ENCODE measurements at places on chromosomes 2 and 18.

- DNase-seq = no peak
These were observed 444.1 kb upstream of the SMIM21 start for GRCh38 chr18:75871596-75871995.

GRCh38 chr18:74040459-74041332 is 106.9 kb downstream of the FBXO15 start:
- DNase-seq = peak; percentile 70

DNA sequence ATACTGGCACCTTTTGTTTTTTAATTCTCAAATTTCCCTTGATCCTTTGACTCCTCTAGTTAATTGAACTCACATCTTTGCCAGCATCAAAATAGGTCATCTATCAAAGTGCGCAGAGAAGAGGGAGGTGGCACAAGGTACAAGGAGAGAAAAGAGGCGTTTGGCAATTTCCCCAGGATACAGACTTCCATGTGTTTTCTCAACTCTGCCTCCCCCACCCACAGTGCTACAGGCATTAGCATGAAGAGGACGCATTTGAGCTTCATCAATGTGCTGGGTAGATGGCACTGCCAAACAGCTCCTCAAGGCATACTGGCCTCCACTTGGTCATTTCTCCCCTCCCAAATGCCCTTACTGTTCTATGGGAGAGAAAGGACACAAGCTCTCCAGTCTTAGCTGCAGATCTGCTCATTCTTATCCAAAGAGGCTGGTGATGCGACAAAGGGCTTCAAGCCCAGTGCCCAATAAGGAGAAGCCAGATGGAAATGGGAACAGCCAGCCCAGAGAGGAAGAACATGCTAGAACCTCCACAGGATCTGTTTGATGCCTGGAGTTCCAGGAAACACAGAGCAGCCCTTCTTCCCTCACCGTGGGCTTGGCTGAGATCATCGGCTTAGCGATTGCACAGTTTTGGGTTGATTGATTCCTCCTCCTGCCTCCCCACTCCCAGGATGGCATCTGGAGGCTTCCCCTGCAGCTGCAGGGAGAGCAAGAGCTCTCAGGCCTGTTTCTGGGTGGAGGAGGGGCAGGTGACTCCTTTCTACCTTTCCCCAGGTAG is 144.7 kb upstream of the SMAD2 start:
- DNase-seq = no peak

- no peak for DNase-seq
These were observed 30.8 kb downstream of the ADCY3 start for GRCh38 chr2:24889221-24889620.

- DNase-seq = no peak
These were observed 46.8 kb downstream of the ZC3H15 start for GRCh38 chr2:186532891-186533290.

GRCh38 chr2:69465513-69466456 is 28.6 kb upstream of the NFU1 start:
- no peak for DNase-seq

GRCh38 chr2:240817496-240818292 is 2.3 kb downstream of the KIF1A start:
- DNase-seq = no peak

DNA sequence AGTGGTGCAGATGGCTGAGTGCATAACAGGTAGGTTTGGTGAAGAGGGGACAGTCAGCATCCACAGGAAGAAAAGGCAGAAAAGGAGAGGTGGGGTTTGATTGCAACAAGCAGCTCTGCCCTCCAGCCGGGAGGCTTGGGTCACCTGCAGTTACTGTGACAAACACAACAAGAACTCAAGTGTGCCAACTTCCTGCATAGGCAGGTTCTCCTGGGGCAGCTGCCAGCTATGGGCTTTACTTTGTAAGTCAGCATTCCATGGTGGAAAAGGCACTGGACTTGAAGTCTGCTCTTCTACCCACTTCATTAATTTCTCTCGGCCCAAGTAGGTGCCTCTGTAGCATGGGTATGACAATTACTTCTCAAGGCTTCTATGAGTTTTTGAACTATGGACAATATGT is 98.9 kb downstream of the MYT1L start:
- no peak for DNase-seq

DNA sequence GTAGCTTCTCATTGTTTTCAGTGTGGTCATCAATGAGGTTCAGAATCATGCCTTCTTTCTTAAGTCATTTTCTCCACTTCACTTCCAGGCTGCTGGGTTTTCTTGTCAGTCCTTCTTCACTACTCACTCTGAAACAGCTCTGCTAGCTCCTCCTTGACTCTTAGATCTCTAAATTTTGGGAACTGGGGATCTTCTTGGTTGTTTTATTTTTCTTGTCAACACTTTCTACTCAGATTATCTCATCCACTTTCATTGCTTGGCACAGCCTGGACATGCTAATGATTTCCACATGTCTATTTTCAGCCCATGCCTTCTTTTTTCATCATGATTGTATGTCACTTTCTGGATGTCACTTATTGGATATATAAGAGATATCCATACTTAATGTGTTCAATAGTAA is 517.8 kb upstream of the DSEL start:
- DNase-seq = no peak

DNA sequence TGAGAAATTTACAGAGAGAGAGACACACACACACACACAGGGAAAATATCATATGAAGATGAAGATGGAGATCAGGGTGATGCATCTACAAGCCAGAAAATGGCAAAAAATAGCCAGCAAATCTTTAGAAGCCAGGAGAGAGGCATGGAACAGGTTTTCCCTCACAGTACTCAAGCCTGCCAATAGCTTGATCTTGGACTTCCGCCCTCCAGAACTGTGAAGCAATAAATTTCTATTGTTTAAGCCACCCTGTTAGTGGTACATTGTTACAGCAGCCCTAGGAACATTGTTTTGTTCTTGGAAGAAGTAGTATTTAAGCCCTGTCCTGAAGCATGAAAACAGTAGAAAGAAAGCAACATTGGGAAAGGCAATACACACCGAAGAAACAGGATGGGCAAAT is 292.0 kb upstream of the LRP1B start:
- DNase-seq = no peak

GRCh38 chr18:44273298-44273697 is 407.4 kb upstream of the SETBP1 start:
- no peak for DNase-seq

GRCh38 chr2:143706354-143706753 is 577.1 kb downstream of the ARHGAP15 start:
- DNase-seq = no peak

GRCh38 chr2:142966284-142966683 is 88.8 kb downstream of the KYNU start:
- no peak for DNase-seq

- no peak for DNase-seq
These were observed 247.9 kb upstream of the SYT4 start for GRCh38 chr18:43525169-43525568.

- no peak for DNase-seq
These were observed 13.1 kb upstream of the MFF start for GRCh38 chr2:227311861-227312506.

- peak; percentile 96 for DNase-seq
These were observed at the start of gene GFPT1 for GRCh38 chr2:69386789-69387734. TSS of gene GFPT1 (minus strand) at chr2:69387227. CDS start at chr2:69387071, 156 bp downstream.

DNA sequence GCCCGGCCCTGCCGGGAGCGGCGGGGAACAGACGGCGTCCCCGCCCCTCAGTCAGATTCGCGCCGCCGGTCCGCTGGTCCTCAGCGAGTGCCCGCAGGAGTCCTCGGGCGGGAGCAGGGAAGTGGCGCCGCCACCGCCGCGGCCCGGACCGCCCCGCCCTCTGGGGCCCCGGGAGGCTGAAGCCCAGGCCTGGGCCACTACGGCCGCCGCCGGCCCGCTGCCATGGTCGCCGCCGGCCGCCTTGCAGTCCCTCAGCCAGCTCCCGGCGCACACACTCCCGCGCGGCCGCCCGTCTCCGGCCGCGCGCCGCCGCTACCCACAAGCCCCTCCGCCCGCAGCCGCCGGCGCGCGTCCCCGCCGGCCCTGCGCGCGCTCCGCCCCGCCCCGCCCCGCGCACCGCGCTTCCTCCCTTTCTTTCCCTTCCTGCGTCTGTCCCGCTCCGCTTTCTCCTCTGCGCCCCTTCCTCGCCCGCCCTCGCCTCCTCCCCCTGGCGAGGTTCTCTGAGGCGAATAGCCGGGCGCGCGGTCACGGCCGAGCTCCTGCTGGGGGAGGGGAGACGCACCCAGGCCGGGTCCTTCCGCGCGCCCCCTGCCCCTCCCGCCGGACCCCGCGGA is at the start of gene ROCK2:
Gene ROCK2, minus strand, starts transcription at position 295 of the 614 bp plus-strand sequence. CDS start 500 bp downstream, outside the sequence.
- peak; percentile 86 for DNase-seq

GRCh38 chr2:20589975-20590703 is 60.8 kb downstream of the HS1BP3 start:
- DNase-seq = no peak

GRCh38 chr18:57249883-57250282 is 102.5 kb upstream of the ST8SIA3 start:
- DNase-seq = no peak

DNA sequence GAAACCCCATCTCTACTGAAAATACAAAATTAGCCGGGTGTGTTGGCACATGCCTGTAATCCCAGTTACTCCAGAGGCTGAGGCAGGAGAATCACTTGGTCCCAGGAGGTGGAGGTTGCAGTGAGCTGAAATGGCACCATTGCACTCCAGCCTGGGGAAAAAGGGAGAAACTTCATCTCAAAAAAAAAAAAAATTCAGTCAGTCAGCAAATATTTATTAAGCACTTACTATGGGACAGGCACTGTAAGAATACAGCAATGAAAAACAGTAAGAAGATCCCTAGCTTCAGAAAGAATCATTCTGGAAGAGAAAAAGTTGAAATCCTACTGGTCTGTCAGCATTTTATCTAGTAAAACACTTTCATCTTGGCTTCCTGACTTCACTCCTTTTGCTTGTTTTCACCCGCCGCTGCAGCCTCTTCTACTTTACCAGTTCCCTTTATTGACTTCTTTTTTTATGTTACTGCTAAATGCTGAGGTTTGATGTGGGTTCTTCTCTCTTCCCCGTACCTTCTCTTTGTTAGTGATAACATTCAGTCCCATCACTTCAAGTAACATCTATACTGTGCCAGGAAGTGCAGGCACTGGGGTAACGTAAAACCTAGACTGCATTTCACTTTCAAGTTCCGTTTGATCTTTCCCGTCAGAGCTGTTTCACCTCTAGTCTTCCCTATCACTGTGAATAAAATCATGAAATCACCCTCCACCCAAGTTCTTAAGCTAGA is 10.8 kb upstream of the TAF4B start:
- DNase-seq = peak; percentile 62

DNA sequence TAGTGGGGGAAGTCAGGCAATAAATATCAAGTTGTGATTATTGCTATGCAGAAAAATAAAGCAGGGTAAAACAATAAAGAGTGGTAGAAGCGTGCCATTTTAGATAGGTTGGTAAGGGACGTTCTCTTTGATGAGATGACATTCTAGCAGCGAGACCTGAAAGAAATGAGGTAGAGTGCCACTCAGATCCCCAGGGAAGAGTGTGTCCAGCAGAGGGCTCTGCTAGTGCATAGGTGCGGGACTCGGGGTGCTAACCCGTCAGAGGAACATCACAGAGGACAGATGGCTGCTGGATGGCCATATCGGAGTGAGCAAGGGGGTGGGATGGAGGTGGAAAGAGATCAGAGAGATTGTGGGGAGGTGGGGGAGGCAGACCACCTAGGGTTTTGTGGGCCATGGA is 16.3 kb upstream of the GTF2A1L start:
- DNase-seq = no peak

DNA sequence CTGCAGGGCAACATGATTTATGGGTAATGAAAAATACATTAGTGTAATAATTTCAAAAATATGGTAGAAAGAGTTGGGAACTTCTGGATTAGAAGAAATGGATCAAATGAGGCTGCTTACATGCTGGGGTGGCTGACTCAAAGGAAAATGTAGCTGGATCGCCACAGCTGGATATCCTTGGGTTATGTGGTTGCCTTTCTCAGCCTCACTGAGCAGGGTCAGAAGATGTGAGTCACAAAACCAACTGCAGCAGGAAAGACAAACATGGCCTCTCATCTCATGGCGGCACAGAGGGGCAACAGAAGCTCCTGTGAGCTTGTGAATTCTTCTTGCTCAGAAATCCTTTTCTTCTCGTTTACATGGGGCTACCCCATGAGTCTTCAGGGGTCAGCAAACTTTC is 317.1 kb upstream of the SPRED2 start:
- no peak for DNase-seq

DNA sequence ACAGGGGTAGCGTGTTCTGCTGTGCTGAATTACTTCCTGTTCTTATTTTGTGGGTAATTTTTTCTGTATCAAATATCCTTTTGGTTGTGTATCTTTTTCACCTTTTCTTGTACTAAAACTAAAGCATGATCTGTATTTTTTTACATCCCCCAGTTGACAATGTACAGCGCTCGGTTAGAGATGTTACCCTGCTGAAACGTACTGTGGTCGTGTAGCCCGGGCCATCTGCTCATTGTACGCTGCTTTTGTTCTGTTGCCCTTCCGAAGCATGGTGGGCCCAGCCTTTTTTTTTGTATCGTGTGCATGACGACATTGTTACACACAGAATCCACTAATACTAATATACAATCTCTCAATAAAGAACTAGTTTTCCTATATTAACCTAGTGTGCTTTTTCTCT is 233.1 kb downstream of the HAUS1 start:
- no peak for DNase-seq

DNA sequence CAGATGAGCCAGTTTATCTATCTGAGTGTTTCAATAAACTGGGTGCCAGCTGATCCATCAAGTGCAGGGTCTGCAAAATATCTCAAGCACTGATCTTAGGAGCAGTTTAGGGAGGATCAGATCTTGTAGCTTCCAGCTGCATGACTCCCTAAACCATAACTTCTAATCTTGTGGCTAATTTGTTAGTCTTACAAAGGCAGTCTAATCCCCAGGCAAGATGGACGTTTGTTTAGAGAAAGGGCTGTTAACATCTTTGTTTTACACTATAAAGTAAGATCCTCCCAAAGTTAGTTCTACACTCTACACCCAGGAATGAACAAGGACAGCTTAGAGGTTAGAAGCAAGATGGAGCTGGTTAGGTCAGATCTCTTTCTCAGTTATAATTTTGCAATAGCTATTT is 28.7 kb upstream of the HNMT start:
- no peak for DNase-seq

DNA sequence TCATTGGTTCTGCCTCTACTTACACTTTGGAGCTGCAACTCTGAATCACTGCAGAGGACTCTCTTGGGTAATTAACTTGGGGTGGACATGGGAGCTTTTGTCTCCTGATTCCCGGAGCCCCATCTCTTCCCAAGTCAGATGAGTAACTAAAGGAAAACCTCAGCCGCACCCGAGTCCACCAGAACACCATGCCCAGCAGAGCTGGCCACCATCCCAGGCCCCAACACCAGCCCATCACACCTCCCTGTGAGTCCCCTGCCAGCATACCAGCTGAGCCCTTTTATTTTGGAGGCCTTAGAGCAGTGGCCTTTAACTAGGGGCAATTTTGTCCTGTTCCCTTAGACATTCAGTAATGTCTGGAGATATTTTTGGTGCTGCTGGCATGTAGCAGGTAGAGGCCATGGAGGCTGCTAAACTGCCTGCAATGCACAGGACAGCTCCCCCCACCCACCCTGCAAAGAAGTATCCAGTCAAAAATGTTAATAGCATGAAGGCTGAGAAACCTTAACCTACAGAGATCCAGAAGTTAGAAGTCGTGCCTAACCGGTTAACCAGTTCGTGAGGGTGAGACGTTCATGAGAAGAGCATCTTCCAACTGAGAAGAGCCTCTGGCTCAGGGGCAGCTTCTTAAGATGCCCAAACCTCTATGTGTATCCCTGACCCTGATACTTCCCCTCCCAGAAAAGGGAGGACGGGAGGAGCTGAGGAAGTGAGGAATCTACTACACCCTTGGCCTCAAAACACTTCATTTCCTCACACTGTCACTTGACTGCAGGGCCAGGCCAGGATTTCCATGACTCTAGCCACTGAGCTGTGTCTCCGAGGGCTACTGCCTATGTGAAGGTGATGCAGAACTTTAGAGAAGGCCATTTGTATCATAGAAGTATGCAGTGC is 139.9 kb upstream of the EPAS1 start:
- no peak for DNase-seq
